GM12864 (cell line): ENCODE measurements at places on chromosomes 2 and 18.

DNA sequence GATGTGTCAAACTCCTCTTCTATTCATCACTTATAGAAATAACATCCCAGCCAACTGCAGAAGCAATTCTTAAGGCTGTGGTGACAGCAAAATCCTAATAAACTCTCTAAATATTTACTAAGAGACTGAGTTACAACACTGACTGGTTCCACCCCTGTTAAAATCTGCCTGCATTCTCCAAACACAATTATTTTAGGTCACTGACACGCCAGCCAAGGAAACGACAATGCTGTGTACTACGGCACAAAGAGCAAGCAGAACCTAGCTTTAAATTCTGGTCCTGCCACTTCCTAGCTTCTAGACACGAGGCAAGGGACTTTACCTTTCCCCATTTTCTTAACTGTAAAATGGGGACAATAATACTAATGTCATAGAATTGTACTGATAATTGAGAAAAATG, 4.1 kb downstream of the CYRIA start:
- DNase-seq, result no peak

GRCh38 chr2:110812726-110813645, 80.6 kb downstream of the ACOXL start:
- no peak for DNase-seq

- no peak for DNase-seq
Observed at GRCh38 chr2:52429171-52429570, 1338.4 kb upstream of the CHAC2 start.

GRCh38 chr18:48536516-48536915, 2.3 kb upstream of the CTIF start:
- DNase-seq, result no peak

- no peak for DNase-seq
Observed at GRCh38 chr2:144595686-144596072, 75.8 kb upstream of the ZEB2 start.

DNA sequence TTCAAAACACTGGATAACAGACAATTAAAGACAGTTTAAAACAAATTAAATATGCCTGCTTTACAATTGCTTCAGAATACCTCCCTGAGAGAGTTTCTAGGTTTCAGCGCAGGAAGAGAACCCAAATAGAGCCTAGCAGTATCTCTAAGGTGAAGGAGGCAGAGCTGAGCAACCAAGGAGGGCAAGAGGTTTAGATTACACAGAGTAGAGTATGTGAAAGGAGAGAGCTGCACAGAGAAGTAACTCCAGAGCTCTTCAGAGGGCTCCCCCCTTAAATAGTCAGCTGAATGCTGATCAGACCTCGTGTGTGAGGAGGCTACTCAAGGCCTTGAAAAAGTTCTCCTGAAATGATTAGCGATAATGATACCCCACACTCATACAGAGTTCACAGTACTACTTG, 386.5 kb upstream of the TCF4 start:
- DNase-seq, result no peak

DNA sequence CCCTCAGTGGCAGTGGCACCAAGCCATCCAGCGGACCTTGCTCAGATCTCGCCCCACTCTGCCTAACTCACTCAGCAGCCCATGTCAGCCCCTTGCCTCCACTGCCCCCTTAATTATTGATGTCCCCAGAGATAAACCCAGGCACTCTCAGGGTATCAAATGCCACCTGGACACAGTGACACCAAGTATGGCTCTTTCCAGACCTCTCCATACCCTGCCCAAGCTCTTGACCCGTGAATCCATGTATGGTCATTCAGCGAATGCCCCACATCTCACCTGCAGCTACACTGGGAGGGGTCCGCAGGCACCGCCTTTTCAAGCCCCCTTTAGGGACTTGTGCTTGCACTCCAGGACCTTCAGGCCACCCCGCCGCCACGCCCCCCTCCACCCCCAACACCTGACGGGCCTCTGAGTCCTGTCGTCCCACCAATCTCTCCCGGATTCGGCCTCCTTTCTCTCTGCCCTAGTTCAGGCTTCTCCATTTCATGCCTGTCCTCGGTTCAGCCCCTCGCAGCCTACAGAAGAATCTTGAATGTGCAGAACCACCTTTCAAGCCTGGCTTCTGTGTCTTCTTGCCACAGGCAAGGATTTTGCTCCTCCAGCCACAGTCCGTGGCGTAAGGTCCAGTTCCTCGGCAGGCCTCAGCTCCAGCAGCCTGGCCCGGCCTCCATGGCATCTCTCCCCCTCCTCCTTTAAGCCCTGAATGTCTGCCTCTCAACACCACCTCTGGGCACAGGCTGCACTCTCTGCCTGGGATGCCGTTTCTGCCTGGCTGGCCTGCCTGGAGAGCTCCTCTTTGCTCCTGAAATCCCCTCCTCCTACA, 54.1 kb upstream of the ODC1 start:
- DNase-seq, result no peak

DNA sequence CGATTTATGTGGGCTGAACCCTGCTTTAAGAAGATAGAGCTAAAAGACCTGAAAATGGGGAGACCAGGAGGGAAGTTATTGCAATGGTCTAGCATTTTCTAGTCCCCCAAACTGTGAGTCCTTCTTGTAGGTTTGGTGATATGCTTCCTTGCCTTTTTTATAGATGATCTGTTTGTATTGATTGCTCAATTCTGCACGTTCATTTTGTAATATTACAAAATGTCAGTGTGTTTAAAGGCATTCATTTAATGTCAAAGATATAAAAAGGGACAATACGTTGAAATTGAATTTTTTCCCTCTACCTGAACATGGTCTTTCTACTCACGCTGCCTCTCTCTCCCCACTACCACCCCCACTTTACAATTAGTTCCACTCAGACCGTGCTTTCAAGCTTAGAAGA, 5.6 kb upstream of the FIGN start:
- no peak for DNase-seq

- no peak for DNase-seq
Observed at GRCh38 chr2:123808243-123808642, 216.8 kb upstream of the CNTNAP5 start.

DNA sequence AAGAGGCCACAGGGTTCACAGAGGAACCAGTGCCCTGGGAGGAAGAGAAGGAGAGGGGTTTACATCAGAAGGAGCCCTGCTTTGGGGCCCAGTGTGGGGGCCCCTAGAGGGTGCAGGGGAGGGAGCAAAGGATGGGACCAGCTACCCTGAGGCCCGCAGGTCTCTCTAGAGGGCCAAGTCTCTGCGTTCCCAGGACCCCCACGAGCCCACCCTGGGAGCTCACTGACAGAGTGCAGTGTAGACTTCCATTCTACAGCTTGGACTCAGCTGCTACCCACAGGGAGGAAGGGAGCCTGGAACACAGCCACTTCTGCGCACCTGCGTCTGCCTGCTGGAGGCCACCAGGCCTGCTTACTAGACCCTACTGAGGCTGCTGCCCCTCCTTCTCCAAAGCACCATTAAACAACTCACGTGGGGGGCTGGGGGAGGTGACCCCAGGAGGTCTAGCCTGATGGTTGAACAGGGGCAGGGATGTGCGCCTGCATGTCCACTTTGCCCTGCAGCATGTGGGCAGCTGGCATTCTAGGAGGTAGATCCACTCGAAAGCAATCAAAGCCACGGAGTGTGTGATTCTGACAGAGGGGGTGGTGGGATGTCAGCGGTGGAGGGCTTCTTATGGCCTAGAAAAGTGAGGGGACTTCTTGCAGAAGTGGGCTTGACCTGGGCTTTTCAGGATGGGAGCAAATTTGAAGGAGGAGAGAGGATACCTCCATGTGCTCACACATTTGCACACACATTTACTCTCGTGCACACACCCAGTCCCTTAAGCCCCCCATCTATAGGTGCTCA, 90.2 kb downstream of the ZFP36L2 start:
- no peak for DNase-seq

GRCh38 chr18:61860302-61860701, 32.5 kb downstream of the RNF152 start:
- DNase-seq, result no peak

GRCh38 chr2:37880551-37880950, 44.5 kb upstream of the RMDN2 start:
- DNase-seq, result no peak

- DNase-seq, result peak; percentile 45
Observed at GRCh38 chr18:36015629-36016028, 43.1 kb downstream of the RMP24 start.

DNA sequence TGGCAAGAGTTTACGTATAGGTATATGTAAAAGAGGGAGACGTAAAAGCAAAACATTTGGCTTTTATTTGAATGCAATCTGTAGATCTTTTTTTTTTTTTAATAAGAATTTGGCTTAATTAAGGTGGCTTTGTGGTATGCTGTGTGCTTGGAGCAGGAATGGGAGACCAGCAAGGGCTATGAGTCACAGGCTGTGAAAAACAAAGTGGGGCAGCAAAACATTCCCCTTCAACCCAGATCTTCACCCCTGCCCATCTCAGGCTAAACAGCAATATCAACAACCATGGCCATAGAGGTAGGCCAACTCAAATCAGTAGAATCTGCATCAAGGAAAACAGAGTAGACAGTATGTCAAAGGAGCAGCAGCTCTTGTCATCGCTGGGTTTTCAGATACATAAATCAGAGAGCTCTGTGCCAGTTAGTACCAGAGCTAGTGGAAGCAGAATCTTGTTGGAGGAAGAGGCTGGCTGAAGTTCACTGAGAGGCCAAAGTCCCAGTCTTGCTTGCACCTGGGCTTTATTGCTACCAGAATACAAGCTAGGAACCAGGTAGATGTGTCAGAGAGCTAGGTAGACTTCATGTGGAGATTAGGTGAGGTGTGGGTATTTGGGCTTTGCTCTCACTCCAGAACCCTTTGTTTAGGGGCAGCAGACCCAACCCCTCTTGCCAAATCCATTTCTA, 191.5 kb upstream of the FANCL start:
- DNase-seq, result no peak

- DNase-seq, result no peak
Observed at GRCh38 chr2:8774371-8774770, 63.0 kb downstream of the KIDINS220 start.

DNA sequence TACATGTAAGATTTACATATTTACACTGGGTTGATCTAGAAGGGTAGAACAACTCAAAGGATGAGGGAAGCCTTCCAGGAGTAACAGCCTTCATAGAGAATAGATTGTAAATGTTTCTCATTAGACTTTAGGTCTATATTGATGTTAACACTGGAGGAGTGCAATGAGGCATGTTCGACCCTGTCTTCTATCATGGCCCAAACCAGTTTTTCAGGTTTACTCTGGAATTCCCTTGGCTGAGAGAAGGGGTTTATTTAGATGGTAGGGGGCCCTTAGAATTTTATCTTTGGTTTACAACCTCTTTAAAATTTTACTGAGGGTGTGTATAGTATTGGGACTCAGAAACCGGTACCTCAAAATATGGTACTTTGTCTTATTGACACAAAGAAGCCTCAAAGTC, 634.9 kb upstream of the PIK3C3 start:
- DNase-seq, result no peak

- no peak for DNase-seq
Observed at GRCh38 chr2:55776479-55776878, 82.8 kb upstream of the PNPT1 start.

DNA sequence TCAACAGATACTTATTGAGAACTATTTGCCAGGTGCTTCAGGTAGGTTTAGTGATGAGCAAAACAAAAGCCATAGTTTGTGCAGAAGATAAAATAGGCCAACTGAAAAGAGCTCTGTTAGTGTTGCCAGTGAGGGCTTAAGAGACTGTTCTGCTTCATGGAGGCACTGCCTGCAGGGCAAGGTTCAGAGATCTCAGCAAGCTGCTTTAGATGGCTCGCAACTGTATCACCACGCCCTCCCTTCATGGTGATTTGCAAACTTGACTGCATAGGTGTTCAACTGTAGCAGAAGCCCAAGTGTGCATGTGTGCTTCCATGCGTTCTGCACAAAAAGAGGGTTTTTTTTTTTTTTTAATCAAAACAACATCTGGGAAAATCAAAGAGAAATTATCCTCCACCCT, 84.5 kb downstream of the RAPH1 start:
- DNase-seq, result no peak

DNA sequence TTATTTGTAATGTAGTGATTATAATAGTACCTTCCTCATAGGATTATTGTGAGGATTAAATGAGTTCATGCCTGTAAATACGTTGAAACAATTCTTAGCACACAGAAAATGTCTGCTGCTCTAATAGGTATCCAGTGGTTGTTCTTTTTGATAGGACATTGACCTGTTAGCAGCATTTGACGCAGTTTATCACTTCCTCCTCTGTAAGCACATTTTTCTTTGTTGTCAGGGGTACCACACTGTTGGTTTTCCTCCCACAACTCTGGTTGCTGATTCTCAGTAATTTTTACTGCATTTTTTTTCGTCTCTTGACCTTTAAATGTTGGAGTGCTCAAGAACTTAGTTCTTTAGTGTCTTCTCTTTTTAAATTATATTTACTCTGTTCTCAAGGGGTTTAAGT, 15.4 kb downstream of the PPM1B start:
- no peak for DNase-seq

- no peak for DNase-seq
Observed at GRCh38 chr18:23384778-23385736, 68.0 kb upstream of the RIOK3 start.

GRCh38 chr2:20072436-20073158, 21.2 kb upstream of the LAPTM4A start:
- no peak for DNase-seq

- peak; percentile 25 for DNase-seq
Observed at GRCh38 chr2:8872821-8873432, 35.5 kb upstream of the KIDINS220 start.

DNA sequence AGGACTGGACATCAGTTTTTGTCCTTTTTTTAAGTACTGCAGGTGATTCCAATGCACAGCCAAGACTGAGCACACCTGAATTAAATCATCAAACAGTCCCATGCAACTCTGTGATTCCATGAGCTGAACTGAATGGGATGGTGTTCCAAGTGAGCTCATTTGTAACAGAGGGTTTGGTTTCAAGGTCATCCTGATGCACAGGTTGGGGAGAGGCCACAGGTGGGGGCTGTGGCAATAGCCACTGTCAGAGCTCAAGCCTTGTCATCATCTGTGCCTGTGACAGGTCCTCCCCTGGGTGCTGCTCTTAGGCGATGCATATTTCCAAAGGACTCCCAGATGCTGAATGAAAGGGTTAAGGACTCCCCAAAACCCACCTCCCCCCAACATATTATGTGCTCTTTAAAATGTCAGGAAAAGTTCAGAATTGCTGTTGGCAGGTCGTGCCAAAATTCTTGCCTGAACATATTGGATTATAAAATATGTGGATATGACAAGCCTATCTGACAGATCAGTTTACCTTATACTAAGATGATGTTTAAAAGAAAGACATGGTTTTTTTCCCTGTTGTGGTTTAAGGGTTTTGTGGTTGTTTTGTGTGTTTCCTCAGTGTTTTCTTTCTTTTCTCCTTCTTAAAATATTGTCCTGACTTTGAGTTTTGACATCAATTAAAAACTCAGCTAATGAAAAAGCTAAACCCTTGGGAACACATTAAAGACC, 263.5 kb upstream of the SIX2 start:
- DNase-seq, result no peak
